ENCODE measurements at places on chromosomes 5 and 9.

DNA sequence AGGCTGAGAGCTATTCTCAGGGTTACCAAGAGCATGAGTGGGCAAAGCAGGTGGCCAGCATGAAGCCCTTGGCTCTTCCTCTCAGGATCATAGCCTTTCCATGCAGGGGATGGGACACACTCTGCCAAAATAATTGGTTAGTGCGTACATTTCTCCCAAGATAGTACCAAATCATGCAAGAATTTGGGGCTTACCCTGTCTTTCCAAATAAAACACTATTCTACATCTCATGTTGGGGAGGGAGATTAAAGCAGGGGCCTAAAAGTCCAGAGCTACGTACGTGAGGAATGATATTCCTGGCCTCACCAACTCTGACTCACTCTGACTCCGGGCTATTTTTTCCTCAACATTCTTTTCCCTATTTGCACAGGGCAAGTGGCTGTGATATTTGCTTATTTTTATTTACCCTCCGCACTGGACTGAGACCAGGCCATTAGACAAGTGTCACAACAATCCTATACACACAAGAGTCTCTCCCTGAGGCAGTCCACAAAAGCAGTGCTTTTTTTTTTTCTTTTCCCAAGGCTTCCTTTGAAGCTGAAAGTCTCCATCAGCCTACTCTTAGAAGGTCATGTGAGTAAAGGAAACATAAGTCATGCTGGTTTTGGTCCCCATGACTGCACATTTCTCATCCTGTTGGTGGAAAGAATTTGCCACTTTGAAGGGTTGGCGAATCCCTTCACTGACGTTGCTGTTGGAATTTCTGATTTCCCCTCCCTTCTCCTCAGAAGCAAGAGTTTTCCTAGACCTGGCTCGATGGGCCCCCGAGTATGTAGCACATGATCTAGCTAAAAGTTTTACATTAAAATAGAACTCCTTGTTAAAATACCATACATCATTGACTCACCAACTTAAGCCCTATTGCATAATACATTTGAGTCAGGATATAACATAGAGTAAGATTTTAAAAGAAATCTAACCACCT is 40.0 kb downstream of the TMEM252 start:
- no peak for DNase-seq

- peak; percentile 27 for DNase-seq
These were observed 428 bp downstream of the EFNA5 start for GRCh38 chr5:107670087-107670931.

DNA sequence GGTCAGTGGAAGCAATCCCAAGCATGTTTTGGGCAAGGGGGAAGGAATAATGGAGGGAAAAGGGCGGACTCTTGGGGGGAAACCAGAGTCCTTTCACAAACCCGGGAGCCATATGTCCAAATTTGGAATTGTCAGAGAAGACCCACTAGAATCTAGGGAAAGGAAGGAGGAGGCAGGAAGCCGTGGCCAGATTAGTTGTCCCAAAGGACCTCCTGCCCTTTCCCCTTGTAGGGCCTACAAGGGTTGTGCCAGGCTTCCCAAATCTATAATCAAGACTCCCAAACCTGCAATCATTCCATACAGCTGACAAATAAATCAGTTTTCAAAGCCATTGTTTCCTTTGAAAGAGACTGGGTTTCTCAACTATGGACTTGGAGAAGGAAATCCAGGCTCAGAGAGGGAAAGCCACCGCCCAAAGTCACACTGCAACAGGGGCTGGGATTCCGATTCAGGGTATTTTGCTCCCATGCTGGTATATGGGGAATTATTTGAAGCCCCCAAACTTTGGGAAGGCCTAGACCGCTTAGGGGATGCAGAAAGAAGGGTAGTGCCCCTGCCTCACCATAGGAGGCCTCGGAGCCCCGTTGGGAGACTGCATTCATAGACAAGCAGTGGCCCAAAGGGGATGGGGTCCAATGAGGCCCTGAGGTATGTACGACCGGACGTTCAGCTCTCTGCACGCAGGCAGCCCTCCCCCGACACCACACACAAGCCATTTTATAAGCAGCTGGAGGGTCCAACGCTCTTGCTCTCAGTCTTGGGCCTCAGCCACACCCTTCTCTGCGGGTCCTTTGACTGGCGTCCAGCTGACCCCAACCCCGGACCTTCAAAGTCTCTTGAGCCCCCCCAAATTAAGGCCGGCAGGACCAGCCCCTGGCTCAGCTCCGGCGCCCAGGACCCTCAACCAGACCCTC is 815 bp downstream of the ANXA6 start:
- no peak for DNase-seq

GRCh38 chr5:179533907-179534306 is 16.4 kb upstream of the RUFY1 start:
- DNase-seq = no peak

- no peak for DNase-seq
These were observed 324.7 kb downstream of the FAM170A start for GRCh38 chr5:119954106-119954505.

GRCh38 chr9:137225699-137226331 is 841 bp downstream of the CYSRT1 start:
- no peak for DNase-seq

- DNase-seq = no peak
These were observed 1.9 kb downstream of the ANKH start for GRCh38 chr5:14869668-14870164.

GRCh38 chr5:25393256-25393655 is 748.5 kb upstream of the CDH10 start:
- DNase-seq = no peak

DNA sequence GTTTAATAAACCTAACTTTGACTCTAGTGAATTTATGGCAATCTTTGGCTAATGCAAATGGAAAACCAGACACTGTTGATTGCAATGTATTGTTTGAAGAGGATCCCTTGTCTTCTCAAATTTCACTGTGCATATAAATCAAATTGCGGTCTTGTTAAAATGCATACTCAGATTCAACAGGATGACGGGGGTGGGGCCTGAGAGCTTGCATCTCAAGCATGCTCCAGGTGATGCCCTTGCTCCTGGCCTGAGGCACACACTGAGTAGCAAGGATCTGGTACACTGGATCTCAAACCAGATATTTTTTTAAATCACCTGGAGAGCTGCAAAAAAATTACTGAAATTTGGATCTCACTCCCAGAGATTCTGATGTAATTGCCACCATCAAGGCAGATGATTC is 463.7 kb downstream of the DNAH5 start:
- no peak for DNase-seq

DNA sequence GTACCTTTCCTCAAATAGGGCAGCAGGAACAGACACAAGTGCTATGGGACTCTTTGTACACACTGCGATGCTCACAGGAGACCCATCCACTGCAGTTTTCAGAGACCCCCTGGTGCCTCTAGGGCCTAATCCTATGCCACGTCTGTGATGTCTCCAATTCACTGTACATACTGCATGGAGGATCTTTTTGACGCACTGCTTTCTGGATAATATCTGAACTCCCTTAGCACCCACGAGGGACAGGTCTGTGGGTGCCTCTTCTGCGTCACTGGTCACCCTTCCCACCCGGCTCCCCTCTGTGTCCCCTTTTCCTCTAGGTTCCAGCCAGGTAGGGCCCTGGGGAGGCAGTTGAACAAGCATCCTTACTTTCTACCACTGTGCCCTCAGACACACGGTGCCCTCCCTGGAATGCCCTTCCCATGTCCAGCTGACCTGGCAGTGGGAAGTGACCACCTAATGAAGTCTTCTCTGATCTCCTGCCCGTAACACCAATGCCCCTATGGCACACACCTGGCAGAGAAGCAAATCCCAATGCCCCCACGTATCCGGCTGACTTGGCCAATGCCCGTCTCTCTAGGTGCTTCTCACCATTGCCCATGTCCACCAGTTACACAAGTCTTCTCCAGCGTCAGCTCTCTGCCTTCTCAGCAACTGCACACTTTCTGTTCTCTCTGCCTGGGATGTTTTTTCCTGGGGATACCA is 41.5 kb downstream of the FOXI1 start:
- no peak for DNase-seq

GRCh38 chr5:132237141-132237540 is 9.5 kb upstream of the P4HA2 start:
- DNase-seq = peak; percentile 3

DNA sequence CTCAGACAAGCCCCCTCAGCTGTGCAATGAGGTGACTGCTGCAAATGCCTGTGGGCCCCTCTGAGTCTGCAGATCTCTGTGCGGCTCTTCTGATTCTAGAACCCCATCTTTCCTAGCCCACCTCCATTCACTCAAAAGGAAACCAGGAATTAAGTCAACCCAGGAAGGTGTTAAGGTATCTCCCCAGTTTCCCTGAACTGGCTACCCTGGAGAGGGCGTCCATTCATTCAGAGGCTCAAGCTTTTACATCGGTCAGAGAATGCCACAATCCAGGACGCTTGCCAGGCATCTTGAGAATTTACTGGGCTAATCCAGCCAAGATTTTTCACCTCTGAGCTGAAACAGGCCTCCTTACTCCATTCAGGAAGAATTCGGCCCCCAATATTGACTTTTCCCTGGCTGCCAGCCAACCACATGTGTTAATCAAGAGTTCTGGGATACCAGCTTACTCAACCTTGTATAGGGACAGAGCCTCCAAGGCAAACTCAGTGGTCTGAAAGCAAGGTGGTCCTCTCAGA is 889 bp upstream of the ADAMTS12 start:
- DNase-seq = peak; percentile 59

DNA sequence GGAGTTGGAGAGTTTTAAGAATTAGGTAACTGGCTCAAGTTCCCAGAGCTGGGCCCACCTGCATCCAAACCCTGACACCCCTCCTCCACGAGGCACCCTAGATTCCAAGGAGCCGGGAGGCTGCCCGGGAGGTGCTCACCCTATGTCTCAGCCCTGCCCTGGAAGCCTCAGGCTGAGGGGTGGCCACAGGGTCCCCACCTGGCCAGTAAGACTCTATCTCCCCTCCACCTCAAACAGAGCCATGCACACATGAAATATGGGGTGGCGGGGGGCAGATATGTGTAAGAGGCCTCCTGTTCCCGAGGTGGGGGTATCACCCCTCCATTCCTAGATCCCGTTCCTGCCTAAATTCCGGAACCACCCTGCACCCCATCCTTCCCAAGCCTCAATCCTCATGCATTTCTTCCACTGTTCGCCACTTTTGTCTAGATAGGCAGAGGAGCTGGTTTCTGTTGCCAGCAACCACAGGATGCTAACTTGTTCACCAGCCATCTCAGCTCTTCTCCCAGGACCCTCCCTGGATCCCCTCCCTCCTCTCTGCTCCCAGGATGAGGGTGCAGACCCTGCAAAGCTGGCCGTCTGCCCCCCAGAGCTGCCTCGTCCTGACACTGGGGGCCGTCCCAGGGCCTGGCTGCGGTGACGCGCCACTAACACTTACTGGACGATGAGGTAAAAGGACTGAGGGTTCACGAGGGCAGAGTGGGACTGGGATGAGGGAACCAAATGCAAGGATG is 44.1 kb downstream of the COL23A1 start:
- DNase-seq = no peak

DNA sequence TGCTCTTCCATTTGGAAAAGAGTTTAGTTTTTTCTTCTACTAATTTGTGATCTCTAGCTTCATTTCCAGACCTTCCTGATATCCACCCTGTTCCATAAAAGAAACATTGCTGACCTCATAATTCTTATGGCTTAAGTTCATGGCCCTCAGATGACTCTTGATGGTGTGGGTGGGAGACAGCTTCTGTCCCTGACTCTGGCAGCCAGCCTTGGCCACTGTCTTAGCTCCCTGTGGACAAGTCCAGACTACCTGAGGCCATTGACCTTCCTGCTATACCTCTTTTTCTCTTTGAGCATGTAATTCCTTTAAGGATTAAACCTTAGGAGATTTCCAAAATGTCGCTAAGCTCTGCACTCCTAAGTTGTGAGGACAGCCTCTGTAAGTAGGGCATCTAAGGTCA is 101.1 kb upstream of the DAP start:
- DNase-seq = no peak

All from ovary (tissue), 10 donors.